Neural progenitor cell (in vitro differentiated cells): ENCODE measurements at places on chromosomes 4 and X. TPM values are rescaled to one million over a fixed set of nuclear protein-coding genes. Genes with fewer than 3 reads are reported as not detected.

Gene TLR7
- total RNA-seq, result not detected in 2 replicates

Gene ZFP92
- 0.22 TPM in 1 of 2 replicates, not detected in the other for total RNA-seq

- DNase-seq, result no peak
- no peak overlapping the region for H3K27ac ChIP-seq
- H3K27me3 ChIP-seq, result no peaks in the 10 kb centered on the region
- H3K36me3 ChIP-seq, result no peaks in the 10 kb centered on the region
- no peak overlapping the region for H3K4me3 ChIP-seq
Observed at GRCh38 chr4:98861100-98861884, 67.6 kb downstream of the EIF4E start.

- no peak overlapping the region for H3K27ac ChIP-seq
- H3K4me1 ChIP-seq, result no peaks in the 10 kb centered on the region
- DNase-seq, result no peak
- no peak overlapping the region for H3K4me3 ChIP-seq
- no peaks in the 10 kb centered on the region for H3K27me3 ChIP-seq
Observed at GRCh38 chr4:118898684-118899138, 10.1 kb downstream of the SYNPO2 start.

Gene RHOXF2B
- not detected in 2 replicates for total RNA-seq

Gene CXorf49
- not detected in 2 replicates for total RNA-seq

- H3K27me3 ChIP-seq, result no peaks in the 10 kb centered on the region
- no peak for DNase-seq
- no peaks in the 10 kb centered on the region for H3K36me3 ChIP-seq
Observed at GRCh38 chrX:107721318-107721717, 54.3 kb downstream of the TSC22D3 start.

Gene PIR
- 40.2 and 45.0 TPM in 2 replicates for total RNA-seq

GRCh38 chr4:141391293-141391692 is 170.6 kb downstream of the ZNF330 start:
- no peak for DNase-seq
- no peak overlapping the region for H3K4me3 ChIP-seq
- H3K36me3 ChIP-seq, result no peaks in the 10 kb centered on the region
- H3K27ac ChIP-seq, result no peak overlapping the region
- no peaks in the 10 kb centered on the region for H3K4me1 ChIP-seq
- H3K27me3 ChIP-seq, result no peaks in the 10 kb centered on the region

GRCh38 chr4:3223956-3224748 is 24.8 kb upstream of the MSANTD1 start:
- no peak overlapping the region for H3K27ac ChIP-seq
- no peak overlapping the region for H3K4me3 ChIP-seq
- H3K36me3 ChIP-seq, result no peaks in the 10 kb centered on the region
